ENCODE measurements at places on chromosomes 11 and 22. TPM values are rescaled to one million over a fixed set of nuclear protein-coding genes. Genes with fewer than 3 reads are reported as not detected.

Gene PLCB3
- 79.3 TPM for total RNA-seq

Gene GSTT2B
- total RNA-seq = 4.5 TPM

DNA sequence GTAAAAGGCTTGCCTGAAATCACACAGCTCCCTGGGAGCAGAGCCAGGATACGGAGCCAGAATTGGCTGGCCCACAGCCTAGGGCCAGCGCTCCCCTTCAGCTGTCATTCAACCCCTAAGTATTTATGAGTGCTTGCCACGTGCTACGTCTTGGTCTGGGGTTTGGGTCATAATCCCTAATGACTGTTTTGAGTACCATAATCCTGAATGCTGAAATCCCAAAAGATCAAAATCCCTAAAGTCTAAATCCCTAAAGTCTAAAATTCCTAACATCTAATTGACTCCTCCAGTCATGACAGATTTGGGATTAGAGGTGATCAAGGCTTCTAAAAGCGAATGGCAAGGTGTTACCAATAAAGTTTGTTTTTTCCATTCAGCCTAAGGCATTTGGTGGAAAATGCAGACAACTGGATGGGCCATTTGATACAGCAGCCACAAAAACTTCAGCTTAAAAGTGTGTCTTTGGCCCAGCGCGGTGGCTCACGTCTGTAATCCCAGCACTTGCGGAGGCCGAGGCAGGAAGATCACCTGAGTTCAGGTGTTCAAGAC, 59.8 kb upstream of the PRR5 start:
- DNase-seq = no peak

Gene ZDHHC5
- total RNA-seq = 65.2 TPM

DNA sequence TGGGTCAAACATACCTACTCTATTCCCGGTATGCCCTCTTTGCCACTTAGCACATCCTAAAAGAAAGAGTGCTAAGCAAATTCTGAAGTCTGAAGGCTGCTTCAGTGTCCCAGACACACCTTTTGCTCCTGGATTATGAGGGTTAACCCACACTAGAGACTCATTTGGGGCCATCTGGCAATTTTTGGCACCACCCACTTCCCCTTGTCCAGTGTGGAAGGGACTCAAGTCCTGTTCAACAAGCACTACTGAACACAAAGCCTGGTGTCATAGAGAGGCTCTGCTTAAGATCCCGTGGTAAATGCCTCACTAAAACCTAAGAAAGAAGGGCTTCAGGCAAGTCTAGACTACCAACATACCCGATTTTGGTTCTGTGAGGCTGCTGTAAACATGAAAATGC, 85.8 kb downstream of the SERGEF start:
- DNase-seq = no peak

DNA sequence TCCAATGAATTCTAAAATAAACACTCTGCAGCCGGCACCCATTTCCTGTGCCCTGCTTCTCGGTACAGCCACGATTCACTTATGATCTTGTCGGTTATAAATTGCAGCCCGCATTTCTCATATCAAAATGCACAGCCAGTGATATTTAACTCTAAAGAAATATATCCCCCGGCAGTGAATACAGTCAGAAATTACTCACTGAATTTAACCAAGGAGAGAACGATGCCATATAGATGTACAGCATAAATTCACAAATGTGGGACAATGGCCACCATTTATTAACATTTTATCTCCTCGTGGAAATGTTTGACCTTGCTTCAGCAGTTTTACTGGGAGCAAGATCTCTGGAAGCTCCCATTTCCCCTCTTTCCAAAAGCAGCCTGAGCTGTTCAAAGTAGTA, 1517.8 kb downstream of the BRD1 start:
- DNase-seq = no peak

- DNase-seq = peak; percentile 13
Observed at GRCh38 chr22:43855431-43855830, 6.9 kb downstream of the SULT4A1 start.

DNA sequence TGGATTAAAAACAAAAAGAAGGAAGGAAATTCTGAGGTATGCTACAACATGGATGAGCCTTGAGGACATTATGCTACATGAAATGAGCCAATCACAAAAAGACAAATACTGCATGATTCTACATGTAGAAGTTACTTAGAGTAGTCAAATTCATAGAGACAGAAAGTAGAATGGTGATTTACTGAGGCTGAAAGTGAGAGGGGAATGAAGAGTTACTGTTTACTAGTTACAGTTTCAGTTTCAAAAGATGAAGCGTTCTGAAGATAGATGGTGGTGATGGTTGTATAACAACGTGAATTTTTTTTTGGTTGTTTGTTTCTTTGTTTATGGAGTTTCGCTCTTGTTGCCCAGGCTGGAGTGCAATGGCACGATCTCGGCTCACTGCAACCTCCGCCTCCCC, 9.5 kb downstream of the OR5P2 start:
- no peak for DNase-seq

DNA sequence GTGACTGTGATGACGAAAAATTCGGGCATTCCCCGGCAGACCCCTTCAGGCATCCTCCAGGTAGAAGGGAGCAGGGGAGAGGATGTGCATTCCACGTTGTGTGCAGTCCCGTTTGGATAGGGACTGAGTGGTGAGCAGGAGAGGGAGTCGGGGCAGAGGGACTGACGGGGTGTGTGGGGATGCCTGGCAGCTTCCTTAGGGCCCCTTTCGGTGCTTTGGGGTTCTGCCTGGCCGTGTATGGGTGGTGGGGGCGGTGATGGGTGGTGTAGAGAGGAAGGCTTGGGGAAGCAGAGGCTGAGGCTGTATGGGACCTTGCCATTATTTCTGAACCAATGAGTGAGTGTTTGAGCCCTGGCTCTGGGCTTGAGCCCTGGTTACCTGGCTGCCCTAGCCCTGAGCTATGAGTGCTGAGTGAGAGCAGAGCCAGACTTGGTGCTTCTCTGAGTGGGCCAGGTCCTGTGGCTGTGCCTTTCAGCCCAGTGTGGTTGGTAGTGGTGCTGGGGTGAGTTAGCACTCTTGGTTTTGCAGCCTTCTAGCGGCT, 914 bp downstream of the INPPL1 start:
- peak; percentile 29 for DNase-seq

Gene MLC1
- not detected for total RNA-seq

GRCh38 chr11:134580610-134580975, 168.6 kb upstream of the B3GAT1 start:
- DNase-seq = no peak

DNA sequence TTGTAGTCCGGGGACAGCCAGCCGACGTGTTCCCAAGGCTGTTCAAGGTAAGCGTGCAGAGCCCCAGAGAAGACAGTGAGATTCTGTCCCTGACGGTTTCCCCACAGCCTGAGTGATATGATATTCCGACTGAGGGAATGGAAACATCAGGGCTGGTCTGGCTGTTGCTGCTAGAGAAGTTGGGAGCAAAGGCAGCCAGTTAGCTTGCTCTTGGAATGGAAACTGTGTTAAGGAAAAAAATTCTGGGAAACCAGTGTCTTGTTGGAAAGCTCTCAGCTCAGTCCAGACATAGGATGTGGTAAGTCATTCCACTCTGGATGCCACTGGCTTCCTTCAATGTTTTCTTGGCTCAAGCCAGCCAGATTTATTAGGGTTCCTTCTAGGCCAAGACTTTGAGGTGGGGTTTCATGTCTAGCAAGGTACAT, 8.8 kb downstream of the CRY2 start:
- no peak for DNase-seq

GRCh38 chr11:102810950-102811660, 13.1 kb upstream of the MMP1 start:
- DNase-seq = no peak

DNA sequence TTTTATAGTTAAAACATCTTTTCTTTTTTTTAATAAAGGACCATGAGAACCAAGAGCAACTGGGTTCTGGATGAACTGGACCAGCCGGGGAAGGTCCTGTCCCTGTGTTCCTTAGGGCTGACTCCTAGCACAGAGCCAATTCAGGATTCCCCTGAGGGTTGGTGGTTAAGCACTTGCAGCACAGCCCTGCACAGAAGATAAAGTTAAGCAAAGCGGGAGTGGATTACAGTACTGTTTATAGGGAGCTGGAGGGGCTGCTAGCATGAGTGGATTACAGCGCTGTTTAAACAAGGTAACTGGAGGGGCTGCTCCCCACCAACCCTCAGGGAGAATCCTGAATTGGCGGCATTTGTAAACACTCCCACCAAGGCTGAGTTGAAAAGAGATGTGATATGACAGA, 90.6 kb downstream of the CELSR1 start:
- DNase-seq = no peak

GRCh38 chr11:95790933-95791708, 823 bp downstream of the CEP57 start:
- DNase-seq = peak; percentile 66
